ENCODE measurements at places on chromosomes 5 and 9.
A peak's percentile ranks its signal among the peaks of the same experiment; 100 is the strongest.

DNA sequence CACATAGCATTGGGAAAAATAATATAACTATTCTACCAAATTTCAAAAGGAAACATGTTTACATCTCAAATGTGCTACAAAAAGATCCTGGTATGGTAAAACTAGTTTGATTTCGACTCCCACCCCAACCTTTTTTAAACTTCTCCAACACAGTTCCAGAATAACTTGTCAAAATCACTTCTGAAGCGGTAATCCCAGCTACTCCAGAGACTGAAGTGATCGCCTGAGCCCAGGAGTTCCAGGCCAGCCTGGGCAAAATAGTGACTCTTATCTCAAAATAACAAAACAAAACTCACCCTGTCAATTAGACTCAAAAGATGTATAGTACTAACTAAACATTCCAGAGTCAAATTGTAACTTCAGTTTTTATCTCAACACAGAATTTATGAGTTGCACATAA is 71.3 kb upstream of the RNF38 start:
- no peak for DNase-seq

- no peak for DNase-seq
These were observed 166.2 kb upstream of the ACO1 start for GRCh38 chr9:32218100-32218767.

GRCh38 chr9:14437354-14438231 is 123.7 kb upstream of the NFIB start:
- no peak for DNase-seq

DNA sequence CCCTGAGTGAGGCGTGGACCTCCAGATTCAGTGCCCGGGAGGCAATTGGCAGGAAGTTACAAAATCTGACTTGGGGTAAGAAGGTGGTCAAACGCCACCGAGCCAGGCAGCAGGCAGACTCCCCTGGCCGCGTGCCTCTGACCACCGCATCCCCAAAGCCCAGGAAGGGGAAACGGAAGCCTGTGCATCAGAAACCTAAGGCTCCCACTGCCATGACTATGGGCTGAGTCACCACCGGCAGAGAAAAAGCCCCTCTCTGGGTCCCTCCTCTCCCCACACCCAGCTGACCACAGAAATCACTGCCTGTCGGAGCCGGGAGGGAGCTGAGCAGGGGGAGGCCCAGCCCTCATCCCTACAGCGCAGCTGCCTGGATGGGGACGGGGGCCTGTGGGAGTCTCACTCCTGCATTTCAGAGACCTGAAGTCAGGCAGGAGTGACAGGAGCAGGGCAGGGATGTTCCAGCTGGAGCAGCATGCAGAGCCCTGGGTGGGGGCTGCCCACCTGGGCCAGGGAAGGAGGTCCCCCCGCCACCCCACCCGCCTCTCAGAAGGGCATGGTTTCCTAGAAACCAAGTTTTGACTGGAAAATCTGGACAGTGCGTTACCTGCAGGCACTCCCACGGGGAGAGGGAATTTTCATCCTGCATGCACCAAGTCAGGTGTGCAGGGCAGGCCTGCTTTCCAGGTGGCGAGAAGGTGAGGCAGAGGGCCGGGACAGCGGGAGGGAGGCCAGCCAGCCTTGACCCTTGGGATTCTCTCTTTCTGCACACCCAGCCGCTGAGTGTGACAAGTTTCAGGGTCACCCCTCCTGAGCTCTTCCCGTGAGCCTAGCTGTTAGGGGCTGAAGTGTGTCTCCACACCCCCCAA is 68.2 kb downstream of the LRSAM1 start:
- DNase-seq: no peak

GRCh38 chr5:78829811-78830527 is 155.1 kb downstream of the ARSB start:
- no peak for DNase-seq

GRCh38 chr5:91382530-91383026 is 539 bp downstream of the ARRDC3 start:
- DNase-seq: peak; percentile 39

DNA sequence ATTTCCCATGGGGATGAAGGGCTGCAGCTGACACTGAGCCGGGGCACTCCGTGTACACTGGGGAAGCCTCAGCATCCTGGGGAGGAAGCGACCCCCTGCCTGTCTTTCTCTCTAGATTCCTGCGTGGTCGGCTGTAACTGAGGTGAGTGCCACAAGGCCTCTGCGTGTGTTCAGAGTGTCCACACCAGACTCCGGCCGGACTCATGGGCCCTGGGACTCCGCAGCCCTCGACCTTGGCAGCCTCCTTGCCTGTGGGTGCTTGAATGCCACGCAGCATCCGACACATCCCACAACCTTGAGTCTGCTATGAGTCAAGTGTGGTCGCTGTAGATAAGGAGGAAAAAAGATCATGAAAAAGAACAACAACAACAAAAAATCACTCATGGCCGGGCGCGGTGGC is 23.4 kb downstream of the PAEP start:
- DNase-seq: no peak

DNA sequence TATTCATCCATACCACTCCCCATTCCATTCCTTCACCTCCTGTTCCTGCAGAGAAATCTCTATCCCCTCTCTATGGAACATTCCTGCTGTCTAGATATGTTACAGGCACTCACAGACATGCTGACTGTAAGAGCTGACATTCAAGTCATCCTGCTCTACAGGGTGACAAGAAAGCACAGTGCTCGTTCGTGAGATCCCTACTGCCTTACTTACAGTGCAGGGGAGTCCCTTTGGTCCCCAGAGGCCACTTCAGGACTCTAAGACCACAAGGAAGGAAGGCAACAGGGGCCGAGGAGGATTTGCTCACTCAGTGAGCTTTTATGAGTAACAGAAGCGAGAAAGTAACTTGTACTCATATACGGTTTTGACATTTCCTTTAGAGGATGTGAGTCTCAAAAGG is 110.5 kb downstream of the GAS1 start:
- no peak for DNase-seq

DNA sequence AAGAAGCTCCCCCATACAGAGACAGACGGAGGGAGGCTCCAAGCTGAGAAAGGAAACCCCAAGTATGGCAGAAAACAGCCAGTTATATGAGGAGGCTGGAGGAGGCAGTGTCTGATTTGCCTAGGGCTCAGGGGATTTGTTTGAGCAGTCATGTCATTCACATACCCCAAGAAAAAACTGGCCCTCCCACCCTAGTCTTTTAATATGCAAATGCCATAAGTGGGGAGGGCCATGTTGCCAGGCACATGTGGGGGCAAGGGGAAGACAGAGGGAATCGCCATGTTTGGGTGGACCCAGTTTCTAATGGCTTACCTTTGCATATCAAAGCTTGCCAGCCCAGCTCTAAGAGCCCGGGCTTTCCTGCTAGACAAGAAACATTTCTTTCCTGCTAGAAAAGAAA is 1163.8 kb downstream of the TAF11L14 start:
- no peak for DNase-seq

- no peak for DNase-seq
These were observed 185.8 kb downstream of the CETN3 start for GRCh38 chr5:90223756-90224155.
